ENCODE measurements at places on chromosomes 5 and 9. TPM values are rescaled to one million over a fixed set of nuclear protein-coding genes. Genes with fewer than 3 reads are reported as not detected.
A peak's percentile ranks its signal among the peaks of the same experiment; 100 is the strongest.

Gene CTXN3
- total RNA-seq = 5.4 TPM

Gene ORM1
- not detected for total RNA-seq

GRCh38 chr9:7146582-7146981, 388.8 kb downstream of the KDM4C start:
- H3K27ac ChIP-seq = no peak overlapping the region
- H3K4me1 ChIP-seq = peaks cover 15% of the 10 kb centered on the region
- H3K4me3 ChIP-seq = no peak overlapping the region
- no peak for DNase-seq
- H3K36me3 ChIP-seq = peaks cover 4% of the 10 kb centered on the region
- no peaks in the 10 kb centered on the region for H3K27me3 ChIP-seq

DNA sequence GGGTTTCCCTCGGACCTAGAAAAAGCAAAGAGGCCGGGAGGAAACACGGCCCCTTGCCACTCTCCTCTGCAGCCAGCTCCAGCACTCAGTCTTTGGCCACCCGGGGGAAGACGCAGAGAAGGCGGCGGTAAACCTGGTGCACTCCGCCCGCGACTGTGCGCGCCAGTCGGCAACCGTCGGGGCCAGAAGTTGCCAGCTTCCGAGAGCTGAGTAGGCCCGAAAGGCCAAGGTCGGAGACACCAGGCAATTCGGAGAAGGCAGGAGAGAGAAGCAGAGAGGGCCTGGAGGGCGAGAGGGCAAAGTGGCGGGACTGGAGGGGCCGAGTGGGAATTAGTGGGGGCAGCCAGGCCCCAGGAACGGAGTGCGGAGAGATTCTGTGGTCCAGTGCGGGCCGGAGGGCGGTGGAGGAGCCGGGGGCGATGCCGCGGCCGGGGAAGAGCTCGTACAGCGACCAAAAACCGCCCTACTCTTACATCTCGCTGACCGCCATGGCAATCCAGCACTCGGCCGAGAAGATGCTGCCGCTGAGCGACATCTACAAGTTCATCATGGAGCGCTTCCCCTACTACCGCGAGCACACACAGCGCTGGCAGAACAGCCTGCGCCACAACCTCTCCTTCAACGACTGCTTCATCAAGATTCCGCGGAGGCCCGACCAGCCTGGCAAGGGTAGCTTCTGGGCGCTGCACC, at the start of gene FOXB2:
TSS of gene FOXB2 (plus strand) at position 420 of the 690 bp plus-strand sequence. CDS start at position 420, 0 bp downstream.
- peaks cover 7% of the 10 kb centered on the region for H3K36me3 ChIP-seq
- H3K4me1 ChIP-seq = peaks cover 33% of the 10 kb centered on the region
- no peak for DNase-seq
- H3K4me3 ChIP-seq = peak within 1 kb of the TSS; percentile 51

GRCh38 chr5:9269014-9269413, 276.9 kb downstream of the SEMA5A start:
- no peaks in the 10 kb centered on the region for H3K27me3 ChIP-seq
- no peaks in the 10 kb centered on the region for H3K36me3 ChIP-seq
- peaks cover 7% of the 10 kb centered on the region for H3K4me1 ChIP-seq
- DNase-seq = no peak

- DNase-seq = no peak
- no peak overlapping the region for H3K4me3 ChIP-seq
- no peaks in the 10 kb centered on the region for H3K36me3 ChIP-seq
- peaks cover 2% of the 10 kb centered on the region for H3K27me3 ChIP-seq
Observed at GRCh38 chr5:152994033-152994680, 496.3 kb upstream of the GRIA1 start.

- no peak overlapping the region for H3K27ac ChIP-seq
- H3K36me3 ChIP-seq = peaks cover 4% of the 10 kb centered on the region
- H3K27me3 ChIP-seq = peaks cover 16% of the 10 kb centered on the region
- DNase-seq = no peak
- peaks cover 45% of the 10 kb centered on the region for H3K4me1 ChIP-seq
Observed at GRCh38 chr9:121818016-121818661, 166.7 kb downstream of the DAB2IP start.

DNA sequence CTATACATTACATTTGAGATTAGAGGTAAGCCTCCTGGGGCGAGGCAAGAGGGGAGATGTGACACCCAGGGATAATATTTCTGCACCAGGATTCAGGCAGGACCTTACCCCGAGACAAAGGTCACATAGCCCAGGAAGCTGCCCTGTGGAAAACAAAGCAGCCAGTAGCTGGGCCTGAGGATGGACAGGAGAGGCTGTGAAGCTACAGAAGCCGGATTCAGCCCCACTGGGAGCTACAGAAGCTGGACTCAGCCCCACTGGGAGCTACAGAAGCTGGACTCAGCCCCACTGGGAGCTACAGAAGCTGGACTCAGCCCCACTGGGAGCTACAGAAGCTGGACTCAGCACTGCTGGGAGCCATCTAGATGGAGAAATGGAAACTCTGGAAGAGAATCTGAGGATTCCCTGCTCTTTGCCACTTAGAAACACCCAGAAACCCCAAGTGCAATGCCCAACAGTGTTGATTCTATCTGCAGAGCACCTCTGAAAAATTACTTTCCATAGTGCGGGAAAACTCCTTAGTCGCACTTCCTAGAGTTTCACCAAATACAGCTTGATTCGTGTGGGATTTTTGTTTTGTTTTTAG, 46.5 kb upstream of the ZFR start:
- H3K4me3 ChIP-seq = no peak overlapping the region
- peaks cover 1% of the 10 kb centered on the region for H3K27me3 ChIP-seq
- H3K27ac ChIP-seq = no peak overlapping the region
- no peaks in the 10 kb centered on the region for H3K36me3 ChIP-seq
- peaks cover under 1% of the 10 kb centered on the region for H3K4me1 ChIP-seq

GRCh38 chr5:111262153-111262552, 38.0 kb downstream of the CAMK4 start:
- H3K4me3 ChIP-seq = no peak overlapping the region
- no peaks in the 10 kb centered on the region for H3K4me1 ChIP-seq
- DNase-seq = no peak
- no peak overlapping the region for H3K27ac ChIP-seq
- peaks cover 2% of the 10 kb centered on the region for H3K27me3 ChIP-seq
- H3K36me3 ChIP-seq = no peaks in the 10 kb centered on the region

GRCh38 chr5:177404641-177405179, 4.2 kb upstream of the PFN3 start:
- peak overlapping the region; percentile 77 for H3K4me3 ChIP-seq
- no peak for DNase-seq
- H3K27me3 ChIP-seq = peaks cover 12% of the 10 kb centered on the region
- H3K27ac ChIP-seq = peak overlapping the region; percentile 42
